ENCODE measurements at places on chromosomes 3 and 15.

DNA sequence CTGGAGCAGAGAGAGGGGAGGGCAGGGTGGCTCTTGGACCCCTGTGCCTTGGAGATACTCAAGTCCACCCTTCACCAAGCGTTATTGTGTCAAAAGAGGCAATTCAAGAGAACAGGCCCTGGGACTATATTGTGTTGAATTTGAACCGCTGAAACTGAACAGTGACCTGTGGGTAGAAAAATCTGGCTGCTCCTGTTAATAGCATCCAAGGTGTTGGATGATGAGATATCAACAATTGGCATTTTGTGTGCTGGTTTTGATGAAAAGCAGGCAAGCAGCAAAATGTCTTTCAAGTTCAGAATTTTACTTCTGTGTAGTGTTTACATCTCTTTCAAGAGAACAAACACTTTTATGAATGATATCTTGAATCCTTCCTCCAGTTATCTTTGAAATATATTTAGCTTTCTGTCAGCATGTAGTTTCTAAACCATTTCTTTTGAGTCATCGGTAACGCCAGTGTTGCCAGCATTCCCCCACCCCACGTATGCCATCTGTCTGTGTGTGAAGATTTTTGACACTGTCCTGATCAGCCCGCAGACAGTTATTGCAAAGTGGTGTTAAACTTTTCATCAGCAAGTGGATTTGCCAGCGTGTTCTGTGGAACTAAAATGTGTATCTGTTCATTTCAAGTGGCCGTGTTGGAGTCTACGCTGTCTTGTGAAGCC lies 34.8 kb downstream of the PDHB start:
- DNase-seq: no peak

DNA sequence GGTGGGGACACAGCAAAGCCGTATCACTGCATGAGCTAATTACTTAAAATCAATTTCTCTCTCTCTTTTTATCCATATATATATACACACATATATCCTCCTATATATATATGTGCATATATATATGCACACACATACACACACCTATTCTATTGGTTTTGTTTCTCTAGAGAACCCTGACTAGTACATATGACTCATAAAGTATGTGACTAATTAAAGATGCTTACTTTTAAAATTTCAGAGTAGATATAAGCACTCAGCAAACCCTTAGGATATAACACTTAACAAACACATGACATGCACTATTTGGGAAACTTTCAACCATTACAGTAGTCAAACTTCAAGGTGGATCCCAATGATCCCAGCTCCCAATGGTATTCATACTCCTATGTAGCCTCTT lies 732.6 kb downstream of the ROBO2 start:
- DNase-seq: no peak

GRCh38 chr15:58154769-58155168 lies 16.6 kb downstream of the AQP9 start:
- DNase-seq: no peak

DNA sequence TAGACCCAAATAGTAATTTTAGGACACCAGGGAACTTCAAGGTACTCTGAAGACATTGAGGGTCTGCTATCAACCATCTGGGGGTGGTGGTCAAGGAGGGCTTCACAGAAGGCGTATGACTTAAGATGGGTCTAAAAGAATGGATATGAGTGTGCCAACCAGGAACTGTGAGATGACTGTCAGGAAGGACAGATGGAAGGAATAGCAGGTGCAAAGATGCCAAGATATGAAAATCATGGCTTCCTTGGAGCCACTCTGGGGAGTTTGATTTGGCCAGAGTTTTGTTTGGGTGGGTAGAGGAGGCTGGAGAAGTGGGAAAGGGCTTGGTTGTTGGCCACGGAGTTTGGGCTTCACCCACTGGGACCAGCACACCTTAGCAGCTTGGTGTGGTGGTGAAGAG lies 21.2 kb downstream of the CDCP1 start:
- no peak for DNase-seq

- DNase-seq: no peak
Measured at GRCh38 chr15:80570553-80570952, 124.6 kb upstream of the ABHD17C start.

- no peak for DNase-seq
Measured at GRCh38 chr3:173761161-173761560, 363.6 kb downstream of the NLGN1 start.

DNA sequence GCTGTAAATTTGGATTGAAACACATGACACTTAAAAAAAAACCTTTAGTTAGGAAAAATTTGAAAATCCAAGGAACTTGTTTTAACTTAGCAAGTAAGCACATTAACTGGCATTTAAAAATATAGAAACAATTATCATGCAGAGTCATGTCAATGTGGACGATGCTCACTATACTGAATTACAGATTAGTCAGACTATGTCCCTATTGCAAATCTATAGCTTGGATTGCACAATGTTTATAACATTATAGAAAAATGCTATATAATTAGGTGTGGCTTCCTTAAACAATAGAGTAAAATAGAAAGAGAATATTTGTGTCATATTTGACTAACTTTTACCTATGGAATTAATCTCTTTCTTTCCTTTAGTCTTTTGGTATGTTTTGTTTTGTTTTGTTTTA lies 48.4 kb upstream of the TUSC7 start:
- peak; percentile 4 for DNase-seq

DNA sequence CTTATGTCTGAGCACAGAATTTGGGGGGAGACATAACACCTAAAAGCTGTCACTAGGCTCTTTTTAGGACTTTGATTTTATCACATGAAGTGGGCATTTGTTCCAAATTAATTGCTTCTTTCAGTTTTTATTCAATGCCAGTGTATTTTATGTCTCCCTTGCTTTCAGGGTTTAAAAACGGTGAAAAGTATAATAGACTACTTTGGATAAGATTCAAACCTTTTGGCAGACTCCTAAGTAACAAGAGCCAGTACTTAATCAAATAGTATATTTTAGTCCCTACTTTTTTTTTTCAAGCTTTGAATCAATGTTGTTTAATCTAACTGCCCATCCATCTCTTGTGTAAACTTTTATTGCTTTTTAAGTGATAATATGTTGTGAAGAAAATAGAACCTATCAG lies 847.2 kb upstream of the DPPA4 start:
- no peak for DNase-seq

DNA sequence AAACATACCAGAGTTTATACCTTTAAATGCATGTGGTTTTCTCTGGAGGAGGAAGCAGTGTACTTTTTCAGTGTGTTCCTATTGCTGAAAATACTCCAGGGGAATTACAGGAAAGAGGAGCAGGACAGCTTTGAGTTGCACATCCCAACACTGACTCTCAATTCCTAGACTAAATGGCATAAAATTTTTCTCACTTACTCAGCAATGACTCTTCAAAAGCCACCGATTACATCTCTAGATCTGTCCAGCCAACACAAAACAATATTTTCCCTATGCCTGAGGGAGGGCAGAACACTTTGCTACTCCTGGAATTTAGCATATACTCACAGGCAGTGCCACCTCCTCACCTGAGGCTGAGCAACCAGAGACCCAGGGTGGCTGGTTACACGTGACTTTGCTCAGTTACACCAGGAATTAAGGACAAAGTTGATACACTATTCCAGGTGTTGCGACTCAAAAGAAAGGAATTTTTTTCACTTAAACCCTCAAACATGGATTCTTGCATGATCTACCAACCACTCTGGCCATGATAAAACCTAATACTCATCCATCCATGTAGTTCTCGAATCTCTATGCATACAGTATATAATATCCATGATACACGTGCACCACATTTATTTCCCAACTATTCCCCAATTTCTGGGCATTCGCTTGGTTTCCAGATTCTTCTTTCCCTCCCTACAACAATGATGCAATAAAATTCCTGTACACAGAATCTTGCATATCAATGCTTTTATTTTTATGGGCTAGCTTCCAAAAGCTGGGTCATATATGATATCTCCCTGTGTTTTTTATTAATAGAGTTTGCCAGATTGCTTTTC lies 194.6 kb downstream of the THRB start:
- peak; percentile 86 for DNase-seq

GRCh38 chr3:29374226-29374625 lies 93.4 kb downstream of the RBMS3 start:
- no peak for DNase-seq

- DNase-seq: no peak
Measured at GRCh38 chr3:194937882-194938321, 252.2 kb downstream of the FAM43A start.

DNA sequence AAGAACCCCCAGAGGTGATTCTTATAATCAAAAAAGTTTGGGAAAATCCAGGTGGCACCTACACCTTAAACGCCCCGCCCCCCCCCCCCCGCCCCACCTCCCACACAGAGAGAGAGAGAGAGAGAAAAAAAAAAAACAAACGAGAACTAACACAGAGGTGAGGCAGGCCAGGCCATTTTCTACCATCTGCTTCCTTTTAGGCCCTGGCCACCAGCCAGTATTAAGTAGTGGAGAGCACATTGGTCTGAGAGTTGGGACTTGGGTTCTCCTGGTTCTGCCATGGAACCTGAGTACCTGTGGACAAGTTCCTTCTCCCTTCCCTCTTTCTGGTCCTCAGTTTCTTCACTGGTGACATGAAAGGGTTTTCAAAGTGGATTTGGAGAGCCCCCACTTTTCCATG lies 60.6 kb downstream of the SLC6A11 start:
- no peak for DNase-seq

DNA sequence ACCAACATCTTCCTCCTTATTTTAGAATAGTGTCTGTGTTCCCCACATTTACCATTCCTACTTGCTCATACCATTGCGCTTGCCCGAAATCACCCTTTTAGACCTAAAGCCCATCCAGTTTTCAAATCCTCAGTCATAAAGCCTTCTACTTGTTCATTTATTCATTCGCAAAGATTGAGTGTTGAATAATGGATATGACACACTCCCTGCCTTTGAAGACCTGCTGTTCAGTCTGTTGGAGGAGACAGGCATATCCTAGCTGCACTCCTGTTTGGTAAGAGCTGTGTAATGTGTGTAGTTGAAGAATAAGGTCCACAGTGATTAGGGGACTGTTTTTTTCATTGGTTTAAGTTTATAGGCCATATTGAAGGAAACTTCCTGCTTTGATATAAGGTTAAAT lies 1.7 kb downstream of the CNOT10 start:
- DNase-seq: no peak

DNA sequence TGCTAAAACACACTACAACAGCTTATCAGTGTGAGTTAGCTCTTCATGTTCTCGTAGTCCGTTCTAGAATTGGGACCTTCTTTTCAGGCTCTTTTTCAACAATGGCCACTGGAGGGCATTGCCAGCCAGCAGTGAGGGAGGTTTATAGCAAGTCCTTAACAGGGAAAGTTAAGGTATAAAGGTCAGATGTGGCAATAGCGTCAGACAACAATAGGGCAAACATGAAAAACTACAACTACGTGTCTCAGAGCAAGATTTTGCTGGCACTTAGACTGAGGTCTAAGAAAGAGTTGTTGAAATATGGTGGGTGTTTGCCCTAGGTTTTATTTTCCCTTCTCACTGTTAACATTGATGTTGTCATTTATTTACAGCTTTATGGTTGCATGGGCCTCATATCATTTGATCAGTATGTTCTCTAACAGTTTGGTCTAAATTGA lies 161.4 kb downstream of the GMNC start:
- peak; percentile 86 for DNase-seq

- DNase-seq: no peak
Measured at GRCh38 chr15:67741308-67741707, 84.0 kb upstream of the SKOR1 start.

DNA sequence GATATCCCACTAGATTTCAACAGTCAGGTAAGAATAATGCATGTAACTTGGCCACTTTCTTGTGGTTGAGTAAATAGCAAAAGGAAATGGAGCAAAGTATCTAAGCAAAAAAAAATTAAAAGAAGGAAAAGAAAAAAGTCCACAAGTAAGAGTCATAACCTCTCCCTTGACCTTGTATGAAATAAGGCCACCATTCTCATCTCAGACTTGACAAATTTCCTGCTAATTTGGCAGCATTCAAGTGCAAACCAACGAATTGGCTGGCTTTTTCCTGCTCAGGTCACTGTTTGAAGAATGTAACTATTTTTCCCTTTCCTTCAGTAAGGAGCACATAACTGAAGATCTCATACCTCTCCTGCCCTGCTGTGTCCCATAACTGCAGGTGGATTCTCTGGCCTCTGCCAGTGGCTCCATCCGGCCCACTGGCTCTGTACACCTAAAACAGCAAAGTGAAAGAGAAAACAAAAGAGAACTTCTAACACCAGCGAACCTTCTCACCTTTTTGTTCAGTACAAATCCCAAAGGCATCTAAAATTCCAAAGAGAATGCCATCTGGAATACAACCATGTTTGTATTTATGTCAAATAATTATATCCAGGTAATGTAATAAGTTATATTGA lies 33.4 kb upstream of the RSL24D1 start:
- DNase-seq: no peak

GRCh38 chr3:99342383-99342782 lies 296.0 kb upstream of the COL8A1 start:
- DNase-seq: no peak

DNA sequence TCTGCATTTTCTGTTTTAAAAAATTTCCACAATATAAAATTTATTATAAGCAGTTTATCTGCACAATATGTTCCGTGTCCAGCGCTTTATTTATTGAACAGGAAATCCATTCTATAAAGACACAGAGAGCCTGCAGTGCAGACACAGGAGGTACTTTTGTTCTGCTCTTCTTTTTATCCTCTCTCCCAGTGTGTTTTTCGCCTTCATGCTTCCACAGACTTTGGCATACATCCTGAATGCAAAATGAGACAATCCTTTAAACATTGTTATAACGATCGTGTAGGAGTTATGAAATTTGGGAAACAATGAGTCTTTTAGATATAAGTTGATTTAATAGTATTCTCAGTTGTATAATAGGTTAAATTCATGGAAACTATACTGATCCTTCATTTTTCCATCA lies 749.2 kb downstream of the NAALADL2 start:
- DNase-seq: no peak

DNA sequence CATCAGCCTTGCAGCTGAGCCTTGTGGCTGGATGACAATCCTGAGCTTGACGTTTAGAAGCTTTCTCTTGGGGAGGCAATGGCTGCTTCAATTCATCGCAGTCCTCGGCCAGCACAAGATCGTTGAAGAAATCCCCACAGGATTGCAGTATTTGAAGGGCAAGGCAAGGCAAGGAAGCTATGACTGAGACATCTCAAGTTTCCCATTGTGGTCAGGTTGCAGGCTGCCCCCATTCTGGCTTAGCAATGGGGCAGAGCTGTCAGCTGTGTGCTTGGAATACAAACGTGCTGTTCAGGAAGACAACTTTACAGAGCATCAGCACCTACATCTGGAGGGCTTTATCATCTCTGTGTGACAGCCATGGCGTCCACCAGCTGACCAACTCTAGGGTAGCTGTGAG lies 275.9 kb upstream of the TBL1XR1 start:
- no peak for DNase-seq

DNA sequence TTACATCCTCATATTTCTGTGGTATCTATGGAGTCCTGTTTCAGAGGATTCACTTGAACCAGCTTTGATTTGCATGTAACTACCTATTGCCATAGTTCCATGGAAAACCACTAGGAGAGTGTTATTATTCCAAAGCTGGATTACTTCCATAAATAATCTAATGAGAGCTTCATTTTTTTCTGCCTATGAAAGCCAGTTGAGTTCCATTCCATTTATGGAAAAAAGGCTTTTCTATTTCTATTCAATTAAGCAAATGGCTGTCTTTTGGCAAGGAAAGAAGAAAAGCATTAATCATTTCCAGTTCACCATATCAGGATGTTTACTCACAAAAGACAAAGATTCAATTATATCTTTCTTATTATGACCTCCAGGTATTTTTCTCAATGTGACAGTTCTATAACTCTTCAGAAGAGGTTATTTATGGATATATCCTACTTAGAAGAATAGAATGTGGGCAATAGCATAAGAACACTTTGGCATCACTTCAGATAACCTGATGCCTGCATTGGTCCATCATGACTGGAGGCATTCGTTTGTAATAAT lies 259.9 kb upstream of the ZPLD1 start:
- DNase-seq: no peak
